Activated naive CD4-positive, alpha-beta T cell treated with Interleukin-2 at 50 U/mL for 16 hours (primary cell): ENCODE measurements at places on chromosomes 6 and 20.

GRCh38 chr20:62622877-62623487 lies 19.3 kb upstream of the SLCO4A1 start:
- no peak for DNase-seq

DNA sequence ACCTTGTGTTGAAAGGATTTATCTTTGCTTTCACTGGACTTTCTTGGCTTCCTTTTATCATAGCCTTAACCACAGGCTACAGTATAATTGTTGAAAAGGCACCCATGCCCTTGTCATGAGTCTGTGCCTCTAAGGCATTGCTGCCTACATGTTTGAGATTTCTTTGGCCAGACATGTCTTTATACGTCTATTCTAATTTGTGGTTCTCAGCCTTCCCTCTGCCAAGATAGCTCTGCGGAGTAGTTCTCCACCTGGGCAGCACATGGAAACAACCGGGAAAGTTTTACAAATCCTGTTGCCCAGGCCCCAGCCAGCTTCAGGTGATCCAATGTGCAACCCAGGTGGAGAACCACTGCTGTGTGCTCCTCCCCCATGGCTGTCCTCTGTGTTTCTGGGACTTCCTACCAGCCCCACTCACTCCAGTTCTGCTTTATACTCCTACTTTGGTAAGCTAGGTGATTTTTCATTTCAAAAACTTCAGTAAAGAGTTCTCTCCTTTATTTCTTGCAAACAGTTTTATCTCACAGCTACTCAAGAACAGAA lies 159.6 kb upstream of the MYLIP start:
- DNase-seq: no peak

DNA sequence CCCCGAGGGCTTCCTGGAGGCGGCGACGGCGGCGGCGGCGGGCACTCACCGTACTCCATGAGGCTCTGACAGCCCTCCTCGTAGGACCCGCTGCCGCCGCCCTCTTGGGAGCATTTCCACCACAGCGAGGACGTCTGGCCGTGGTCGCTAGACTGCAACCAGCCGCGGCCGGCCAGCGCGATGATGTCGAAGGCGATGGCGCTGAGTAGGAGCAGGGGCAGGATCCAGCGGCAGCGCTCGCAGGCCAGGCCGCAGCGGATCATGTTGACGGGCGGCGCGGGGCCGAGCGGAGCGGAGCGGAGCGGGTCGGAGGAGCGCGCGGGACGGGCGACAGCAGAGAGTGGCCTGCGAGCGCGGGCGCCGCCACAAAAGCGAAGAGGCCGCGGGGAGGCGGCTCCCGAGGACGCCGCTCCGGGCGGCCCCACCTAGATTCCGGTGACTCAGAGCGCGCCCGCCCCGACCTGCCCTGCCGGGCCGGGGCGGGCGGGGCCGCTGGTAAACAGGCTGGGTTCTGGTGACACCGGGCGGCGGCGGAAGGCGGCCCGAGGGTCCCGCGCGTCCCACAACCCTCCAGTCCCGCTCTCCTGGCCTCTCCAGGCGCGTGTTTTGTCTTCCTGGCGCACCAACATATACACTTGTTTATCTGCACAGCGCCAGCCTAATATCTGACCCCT lies at the start of gene PERP:
Gene PERP, minus strand, starts transcription at position 342 of the 674 bp plus-strand sequence. Its CDS starts 79 bp downstream, at position 263.
- peak; percentile 77 for DNase-seq

GRCh38 chr20:15487030-15487429 lies 1086.2 kb downstream of the KIF16B start:
- DNase-seq: no peak

DNA sequence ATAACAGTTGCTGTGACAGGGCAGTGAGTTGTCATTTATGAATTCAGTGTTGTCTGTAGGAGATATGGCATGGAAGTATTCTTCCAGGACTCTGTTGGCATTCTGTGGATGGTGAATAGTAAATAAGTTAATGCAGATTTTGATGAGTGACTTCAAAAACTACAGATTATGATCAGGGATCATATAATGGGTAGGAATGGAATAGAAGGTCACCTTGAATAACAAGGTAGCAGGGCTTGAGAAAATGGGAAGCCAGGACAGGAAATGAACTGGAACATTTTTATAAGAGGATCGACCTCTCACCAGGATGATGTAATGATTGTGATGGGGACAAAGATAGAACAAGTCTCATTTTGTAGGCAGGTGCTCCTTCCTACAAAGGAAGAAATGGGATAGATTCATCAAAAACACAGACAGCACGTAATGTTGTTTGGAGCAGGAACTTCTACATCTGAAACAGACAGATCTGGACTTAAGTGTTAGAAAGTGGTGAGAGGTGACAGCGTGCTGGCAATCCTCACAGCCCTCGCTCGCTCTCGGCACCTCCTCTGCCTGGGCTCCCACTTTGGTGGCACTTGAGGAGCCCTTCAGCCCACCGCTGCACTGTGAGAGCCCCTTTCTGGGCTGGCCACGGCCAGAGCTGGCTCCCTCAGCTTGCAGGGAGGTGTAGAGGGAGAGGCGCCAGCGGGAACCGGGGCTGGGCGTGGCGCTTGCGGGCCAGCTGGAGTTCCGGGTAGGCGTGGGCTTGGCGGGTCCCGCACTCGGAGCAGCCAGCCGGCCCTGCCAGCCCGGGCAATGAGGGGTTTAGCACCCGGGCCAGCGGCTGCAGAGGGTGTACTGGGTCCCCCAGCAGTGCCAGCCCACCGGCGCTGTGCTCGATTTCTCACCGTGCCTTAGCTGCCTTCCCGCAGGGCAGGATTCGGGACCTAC lies 30.8 kb upstream of the SSR1 start:
- no peak for DNase-seq

DNA sequence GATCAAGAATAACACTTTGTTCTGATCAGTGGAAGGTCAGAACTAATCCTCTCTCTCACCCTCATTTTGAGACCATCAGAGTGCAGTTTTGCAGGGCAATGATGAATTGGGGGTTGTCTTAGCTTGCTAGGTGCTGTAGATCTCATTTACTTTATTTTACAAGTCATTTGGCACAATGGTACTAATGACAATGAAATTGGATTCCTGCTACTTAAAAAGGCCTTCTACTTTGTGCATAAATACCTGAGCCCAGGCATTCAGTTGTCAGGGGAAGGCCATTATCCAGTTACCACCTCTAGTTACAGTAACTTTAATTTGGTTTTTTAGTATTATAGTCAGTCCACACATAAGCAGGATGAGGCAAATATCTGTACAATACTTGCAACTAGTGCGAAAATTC lies 240.0 kb downstream of the HDGFL1 start:
- no peak for DNase-seq

DNA sequence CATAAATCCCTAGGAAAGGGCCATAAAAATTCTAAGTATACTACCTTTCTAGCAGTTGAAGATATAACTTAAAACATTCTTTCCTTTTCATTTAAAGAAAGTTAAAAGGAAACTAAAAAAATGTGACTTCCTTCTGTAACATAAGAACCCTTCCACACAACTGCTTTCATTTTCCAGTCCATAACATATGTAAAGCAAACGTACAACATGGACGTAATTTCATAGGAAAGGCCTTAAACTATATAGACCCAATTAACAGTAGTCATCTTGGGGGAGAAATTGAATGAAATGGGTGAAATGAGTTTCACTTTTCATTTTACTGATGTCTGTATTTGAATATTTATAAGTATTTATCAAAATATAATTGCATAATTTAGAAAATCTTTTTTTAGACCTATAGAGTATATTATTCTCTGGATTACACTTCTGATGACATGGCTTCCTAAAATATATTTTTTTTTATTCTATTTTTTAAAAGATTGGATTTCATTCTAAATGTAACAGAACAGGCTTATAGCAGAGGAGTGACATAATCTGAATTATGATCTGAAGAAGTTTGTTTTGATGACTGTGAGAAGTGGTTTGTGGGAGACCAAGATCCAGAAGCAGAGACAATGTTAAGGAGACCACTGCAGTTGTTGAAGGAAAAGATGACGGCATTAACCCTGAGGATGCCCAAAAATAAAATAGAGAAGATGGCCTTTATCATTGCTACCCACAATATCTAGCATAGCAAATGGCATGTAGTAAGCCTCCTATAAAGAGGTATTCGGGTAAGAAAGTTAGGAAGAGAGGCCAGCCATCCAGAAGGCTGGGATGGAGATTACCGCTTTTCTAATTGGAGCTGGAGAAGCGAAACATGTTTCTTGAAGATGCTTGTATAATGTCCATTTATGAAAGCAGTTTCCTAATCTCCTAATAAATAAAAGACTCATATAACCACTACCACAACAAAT lies 260.4 kb downstream of the PTPRK start:
- DNase-seq: no peak

DNA sequence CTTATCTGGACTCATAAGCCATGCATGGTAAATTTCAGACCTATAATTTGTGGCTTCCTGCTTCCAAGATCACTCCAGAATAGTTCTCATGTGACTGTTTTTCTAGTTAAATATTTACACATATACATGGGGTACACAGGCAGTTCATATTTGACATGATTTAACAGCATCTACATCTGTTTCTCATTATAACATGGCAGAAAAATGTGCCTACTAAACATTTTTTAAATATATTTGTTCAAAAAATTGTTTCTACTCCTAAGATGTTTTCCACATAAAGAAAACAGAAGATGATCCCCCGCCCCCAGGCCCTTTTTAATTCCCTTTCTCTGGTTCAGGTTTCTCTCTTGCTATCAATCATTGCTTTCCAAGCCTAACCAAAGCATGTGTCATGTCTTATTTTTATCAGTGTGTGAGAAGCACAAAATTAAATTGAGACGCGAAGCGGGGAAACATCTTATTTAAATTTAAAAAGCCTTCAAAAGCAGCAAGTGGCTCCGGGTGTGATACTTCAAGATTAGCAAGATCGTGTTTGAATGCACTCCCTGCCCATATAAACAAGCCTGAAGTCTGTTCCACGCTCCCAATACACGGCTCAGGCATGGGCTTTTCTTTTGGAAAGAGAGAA lies 37.3 kb downstream of the IPCEF1 start:
- no peak for DNase-seq

DNA sequence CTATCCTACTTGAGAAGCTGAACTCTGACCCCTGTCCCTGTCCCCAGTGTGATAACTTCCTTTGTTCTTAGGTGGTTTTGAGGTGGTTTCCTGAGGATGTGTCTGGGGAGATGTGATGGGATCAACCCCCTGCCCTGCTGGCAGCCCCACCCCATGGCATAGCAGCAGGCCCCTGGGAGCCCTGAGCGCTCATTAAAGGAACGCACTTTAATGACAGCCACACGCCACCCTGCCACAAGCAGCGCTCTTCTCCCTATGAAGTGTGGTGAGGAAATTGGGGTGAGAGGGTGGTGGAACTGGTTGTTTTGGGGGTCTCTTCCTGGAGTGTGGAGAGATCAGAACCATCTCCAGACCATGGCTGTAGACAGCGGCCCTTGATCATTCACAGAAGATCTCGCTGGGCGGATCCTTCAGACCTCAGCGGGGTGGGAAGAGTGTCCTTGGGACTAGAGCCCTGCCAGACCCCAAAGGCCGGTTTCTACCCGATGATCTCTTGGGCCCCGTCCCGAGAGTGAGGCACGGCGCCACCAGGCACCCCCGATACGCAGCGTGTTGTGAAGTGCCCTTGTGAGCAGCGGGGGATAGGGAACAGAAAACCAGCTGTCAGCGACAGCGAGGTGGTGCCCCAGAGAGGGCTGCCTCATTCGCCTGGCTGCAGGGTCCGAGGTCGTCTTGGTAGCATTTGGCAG lies 45.4 kb downstream of the SYNJ2 start:
- no peak for DNase-seq

DNA sequence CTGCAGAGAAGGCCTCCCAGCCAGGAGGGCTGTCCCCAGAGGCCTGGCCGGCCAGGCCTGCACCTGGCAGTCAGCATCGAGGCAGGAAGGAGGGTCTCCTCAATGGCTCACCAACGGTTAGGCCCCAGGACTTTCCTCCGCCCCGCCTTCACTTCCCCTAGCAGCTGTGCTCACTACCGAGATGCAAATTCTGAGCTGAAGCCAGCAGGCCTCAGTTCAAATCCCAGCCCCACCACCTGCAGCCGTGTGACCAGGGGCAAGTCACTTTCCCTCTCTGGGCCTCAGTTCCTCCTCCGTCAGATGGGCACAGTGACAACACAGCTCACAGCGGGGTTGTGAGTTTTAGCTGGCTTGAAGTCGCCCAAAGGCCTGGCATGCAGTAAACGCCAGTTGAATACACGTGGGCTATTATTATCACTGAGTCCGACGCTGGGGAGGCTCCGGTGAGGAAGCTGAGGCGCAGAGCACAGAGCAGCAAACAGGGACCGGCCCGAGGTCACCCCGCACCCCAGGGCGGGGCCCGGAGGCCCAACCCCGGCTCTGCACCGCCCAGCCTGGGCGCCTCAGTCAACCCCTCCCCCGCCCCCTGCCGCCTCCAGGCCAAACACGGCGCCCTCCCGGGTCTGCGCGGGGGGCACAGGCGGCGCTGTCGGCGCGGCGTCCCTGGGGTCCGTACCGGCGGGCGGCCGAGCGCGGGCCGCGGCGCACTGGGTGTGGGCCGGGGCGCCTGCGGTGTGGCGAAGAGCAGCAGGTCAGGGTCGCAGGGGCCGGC lies 671 bp downstream of the E2F1 start:
- DNase-seq: peak; percentile 60

GRCh38 chr6:162404951-162405350 lies 322.6 kb downstream of the PRKN start:
- no peak for DNase-seq

DNA sequence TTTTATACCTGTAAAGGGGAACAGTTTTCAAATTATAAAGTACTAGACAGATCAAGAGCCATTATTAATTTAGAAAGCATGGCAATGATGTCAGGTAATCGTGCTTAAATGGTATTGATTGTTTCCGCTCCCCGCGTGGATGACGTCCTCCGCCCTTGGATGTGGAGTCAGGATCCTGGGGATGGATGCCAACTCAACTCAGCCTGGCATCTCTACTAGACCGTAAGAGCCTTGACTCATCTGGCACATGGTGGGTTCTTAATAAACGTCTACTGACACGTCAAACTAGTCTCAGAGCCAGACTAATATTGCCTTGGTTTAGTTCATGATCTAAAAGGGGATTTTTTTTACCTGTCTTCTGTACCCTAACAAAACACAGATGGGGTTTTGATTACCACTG lies 80.2 kb downstream of the LRFN2 start:
- DNase-seq: no peak

GRCh38 chr6:138227316-138227781 lies 9.1 kb upstream of the PBOV1 start:
- no peak for DNase-seq

DNA sequence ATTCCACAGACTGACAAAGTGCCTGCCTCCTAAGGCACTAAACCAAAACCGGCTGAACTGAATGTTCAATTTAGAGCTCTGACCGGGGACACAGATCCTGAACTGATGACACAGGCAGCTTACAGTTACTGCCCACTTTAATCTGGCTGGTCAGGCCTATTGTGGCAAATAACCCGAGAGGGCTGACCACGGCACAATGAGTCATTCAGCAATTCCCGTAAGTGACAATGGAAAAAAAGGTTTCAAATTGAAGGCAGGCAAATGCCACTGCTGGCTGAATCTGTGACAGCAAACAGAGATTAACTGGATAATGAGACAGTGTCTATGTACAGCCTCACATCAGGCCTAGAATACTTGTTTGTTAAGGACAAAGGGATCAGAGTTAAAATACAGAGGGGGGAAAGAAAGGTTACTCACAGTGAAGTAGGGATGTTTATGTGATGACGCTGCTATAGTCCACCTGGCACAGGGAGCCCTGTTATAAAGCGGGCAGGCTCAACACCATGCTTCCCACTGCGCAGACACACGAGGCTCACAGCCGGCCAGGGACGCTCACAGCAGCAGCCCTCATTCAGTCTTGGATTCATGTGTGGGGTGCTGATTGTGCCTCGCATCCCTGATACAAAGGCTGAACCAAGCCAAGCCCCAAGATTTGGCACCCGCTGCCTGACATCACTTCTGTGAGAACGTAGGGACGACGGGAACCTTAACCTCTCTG lies 54.4 kb downstream of the RTN4IP1 start:
- DNase-seq: no peak

GRCh38 chr6:14729129-14729871 lies 516.6 kb upstream of the JARID2 start:
- DNase-seq: no peak

GRCh38 chr20:1418350-1418749 lies 25.5 kb upstream of the FKBP1A start:
- DNase-seq: no peak
